ENCODE measurements at places on chromosomes 11 and 22.

- DNase-seq: no peak
Measured at GRCh38 chr11:94309757-94310156, 5.4 kb downstream of the IZUMO1R start.

- DNase-seq: no peak
Measured at GRCh38 chr11:113448316-113448677, 26.9 kb downstream of the DRD2 start.

DNA sequence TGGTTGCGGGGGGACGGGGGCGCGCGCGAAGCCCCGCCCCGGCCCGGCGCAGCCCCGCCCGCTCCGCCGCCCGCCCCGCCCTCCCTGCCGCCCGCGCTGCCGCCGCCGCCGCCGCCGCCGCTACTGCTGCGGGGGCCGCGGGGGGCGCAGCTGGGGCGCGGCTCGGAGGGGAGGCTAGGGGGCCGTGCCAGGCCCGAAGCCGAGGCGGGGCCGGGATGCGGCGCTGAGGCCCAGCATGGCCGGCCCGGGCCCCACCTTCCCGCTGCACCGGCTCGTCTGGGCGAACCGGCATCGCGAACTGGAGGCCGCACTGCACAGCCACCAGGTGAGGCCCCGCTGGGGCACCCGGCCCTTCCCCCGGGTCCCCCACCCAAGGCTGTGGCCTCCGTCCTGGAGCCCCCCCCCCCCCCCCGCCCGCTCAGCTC is at the start of gene ANKRD13D:
TSS of gene ANKRD13D (plus strand) at position 78 of the 425 bp plus-strand sequence. CDS start at position 236, 158 bp downstream.
- no peak for DNase-seq

- no peak for DNase-seq
Measured at GRCh38 chr22:20946080-20946986, 20.7 kb upstream of the AIFM3 start.

GRCh38 chr11:134069426-134070341 is 812 bp downstream of the JAM3 start:
- DNase-seq: no peak

- DNase-seq: no peak
Measured at GRCh38 chr11:45485070-45485707, 180.2 kb downstream of the CHST1 start.

DNA sequence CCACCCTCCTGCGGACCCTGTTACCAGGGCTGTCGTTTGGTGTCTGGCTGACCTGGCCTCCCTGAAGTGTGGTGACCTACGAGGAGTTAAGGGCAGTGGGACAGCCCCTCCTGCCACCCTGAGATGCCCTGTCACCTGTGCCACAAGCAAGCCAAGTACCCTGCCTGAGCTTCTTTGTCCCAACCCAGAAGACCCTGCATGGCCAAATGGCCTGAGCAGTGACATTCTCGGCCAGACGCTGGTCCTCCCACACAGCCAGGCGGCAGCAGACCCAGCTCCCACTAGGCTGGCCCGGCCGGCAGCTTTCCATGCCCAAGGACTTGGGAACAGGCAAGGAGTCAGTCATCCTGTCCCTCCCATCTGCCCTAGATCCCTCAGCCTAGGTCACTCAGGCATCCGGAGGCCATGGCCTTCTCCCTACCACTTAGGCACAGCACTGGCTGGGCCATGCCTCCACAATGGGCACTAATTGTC is 7.6 kb downstream of the ARVCF start:
- DNase-seq: no peak

DNA sequence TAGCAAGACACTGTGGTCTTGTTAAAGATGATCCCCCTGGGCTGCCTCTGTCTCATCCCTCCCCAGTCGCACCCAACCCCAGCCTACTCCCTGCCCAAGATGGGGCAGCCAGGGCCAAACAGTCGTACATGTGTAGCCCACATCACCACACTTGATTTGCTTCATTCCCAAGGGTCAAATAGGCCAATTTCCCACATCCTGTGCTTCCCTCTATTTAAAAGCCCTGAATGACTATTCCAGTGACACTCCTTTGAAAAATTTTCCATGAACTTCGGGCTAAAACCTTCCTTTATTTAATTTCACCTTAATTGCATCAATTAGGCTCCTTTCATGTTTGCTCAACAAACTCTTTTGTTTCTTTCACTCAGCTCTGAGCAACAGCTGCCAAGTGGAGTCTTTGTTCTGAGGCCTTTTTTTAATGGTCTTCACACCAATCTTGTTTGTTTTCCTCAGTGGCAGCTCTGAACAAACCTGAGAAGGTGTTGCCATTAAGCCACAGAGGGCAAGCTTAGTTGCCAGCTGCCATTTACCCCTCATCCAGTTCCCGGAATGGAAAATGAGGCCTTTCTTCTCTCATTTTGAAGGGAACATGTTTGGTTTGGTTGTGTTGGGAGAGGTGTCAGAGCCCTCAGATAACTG is 126.9 kb downstream of the APIP start:
- DNase-seq: no peak

GRCh38 chr11:112051768-112052167 is 22.0 kb downstream of the PIH1D2 start:
- no peak for DNase-seq

Measured in NAMALWA (cell line).